ENCODE measurements at places on chromosomes 1 and 21.

- peak; percentile 19 for DNase-seq
Observed at GRCh38 chr1:30684881-30685795, 38.2 kb downstream of the MATN1 start.

GRCh38 chr1:162293073-162293692, 83.5 kb downstream of the SPATA46 start:
- DNase-seq, result no peak

DNA sequence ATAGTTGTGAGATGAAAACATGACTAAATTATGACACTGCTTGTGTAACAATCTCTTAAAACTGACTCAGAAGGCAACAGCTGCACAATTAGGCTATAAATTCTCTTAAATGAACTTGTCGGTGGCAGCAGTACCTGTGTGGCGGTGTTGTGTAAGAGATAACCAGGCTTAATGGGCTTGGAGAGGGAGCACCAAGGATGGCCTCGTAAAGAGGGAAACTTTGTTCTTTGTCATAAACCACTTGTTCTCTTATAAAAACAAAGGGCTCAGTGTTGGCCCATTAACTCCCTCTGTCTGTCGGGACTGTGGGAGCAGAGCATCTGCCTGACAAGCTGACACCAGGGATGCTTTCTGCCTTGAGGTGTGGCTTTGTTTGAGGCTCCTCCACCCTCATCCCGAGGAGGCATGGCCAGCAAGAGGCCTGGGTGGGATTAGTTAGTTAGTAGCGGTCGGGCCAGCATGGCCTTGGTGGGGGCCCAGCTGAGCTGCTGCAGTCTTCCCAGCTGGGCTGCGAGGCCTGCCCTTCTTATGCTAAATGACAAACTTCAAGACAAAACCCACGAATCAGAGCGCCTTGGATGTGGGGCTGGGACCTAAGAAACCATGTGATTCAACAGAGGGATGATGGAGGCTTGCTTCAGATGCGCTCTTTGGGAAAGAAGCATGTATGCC, 171.4 kb downstream of the CAMTA1 start:
- no peak for DNase-seq

- DNase-seq, result no peak
Observed at GRCh38 chr1:224922404-224923164, 6.9 kb upstream of the DNAH14 start.

- DNase-seq, result no peak
Observed at GRCh38 chr1:204081164-204081790, 8.4 kb downstream of the SOX13 start.

GRCh38 chr21:22253761-22254160, 1255.6 kb downstream of the NCAM2 start:
- DNase-seq, result no peak

GRCh38 chr1:38875811-38876210, 2.7 kb upstream of the MYCBP start:
- no peak for DNase-seq
